ENCODE measurements at places on chromosomes 13 and 19.

DNA sequence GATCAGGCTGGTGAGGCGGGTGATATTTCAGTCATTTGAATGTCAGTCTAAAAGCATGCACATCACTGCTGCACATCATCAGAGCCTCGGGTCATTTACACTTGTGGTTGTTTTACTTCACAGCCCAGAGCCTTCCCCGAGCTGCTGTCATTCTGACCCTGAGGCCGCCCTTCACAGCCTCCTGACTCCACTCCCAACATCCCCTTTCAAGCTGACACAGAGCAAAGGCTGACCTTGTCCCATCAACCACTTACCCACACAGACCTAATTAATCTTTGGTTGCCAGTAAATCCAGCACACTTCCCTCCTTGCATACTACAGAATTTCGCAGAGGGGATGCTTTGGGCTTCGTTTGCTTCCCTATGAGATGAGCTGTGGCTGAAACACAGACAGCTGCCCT is 528.1 kb downstream of the DIAPH3 start:
- no peak for DNase-seq

DNA sequence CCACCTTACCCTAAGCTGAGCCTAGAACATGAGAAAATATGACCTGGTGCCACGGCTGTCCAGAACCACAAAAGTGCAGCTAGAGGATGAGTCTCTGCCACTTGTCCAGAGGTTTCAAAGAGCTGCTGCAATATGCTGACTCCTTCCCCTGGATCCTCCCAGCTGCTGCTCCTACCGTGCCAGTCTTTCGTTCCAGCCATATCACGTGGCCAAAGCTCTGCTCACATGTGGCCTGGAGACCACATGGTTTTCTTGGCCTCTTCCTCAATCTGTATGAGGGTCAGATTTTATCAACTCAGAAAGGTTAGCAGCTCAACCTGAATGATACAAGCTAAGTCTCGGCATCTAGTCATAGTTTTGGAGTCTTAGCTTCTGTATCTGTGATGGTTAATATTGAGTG is 3.2 kb upstream of the SACS start:
- DNase-seq, result no peak

- no peak for DNase-seq
These were observed 5.8 kb downstream of the FUZ start for GRCh38 chr19:49807058-49807903.

DNA sequence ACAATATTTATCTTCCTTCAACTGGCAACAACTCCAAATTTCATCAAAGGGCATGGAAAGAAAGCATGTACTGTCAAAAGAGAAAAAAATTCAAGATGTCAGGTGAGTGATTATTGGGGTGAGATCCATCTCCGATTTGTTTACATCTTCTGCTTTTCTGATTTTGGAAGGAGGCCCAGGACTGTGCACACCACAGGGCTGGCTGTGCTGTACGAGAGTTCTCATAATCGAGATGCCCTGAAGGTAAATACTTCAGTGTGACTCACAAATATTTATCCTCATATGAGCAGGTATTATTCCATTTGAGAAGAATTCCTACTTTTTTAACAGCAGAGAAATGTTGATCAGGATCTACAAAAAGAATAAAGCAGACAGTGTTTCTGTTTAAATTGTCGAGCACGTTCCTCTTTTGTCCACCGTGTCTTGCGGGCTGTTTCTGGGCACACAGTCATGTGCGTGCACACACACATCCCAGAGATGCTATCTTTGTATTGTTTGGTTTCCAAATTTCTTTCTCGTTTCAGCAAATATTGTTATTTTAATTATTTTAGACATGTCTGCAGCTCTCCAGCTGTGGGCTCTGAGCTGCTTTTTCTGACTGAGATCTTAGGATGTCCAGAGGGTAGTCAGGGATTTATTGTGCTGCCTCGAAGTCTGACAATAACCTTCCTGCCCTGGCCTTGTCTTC is 103.8 kb downstream of the KL start:
- peak; percentile 58 for DNase-seq

DNA sequence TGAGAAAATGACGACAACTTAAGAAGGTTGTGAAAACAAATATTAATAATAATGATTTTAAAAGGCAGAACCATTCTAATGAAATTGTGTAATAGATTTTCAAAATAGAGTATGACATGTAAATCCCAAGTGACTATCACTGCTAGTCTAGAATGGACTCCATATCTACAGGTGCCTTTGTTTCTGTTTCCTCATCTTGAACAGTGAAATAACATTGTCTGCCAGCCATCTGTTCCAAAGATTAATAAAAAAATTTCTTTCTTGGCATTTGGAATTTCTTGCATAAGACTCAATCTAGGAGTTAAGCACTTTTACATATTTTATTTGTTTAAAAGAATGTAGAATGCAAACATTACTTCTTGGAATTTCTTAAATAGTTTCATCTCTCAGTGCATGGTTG is 520.1 kb upstream of the ARGLU1 start:
- peak; percentile 66 for DNase-seq
